ENCODE measurements at places on chromosomes 11 and 22.

GRCh38 chr22:48939441-48940265 lies 888.0 kb downstream of the BRD1 start:
- no peak for DNase-seq

DNA sequence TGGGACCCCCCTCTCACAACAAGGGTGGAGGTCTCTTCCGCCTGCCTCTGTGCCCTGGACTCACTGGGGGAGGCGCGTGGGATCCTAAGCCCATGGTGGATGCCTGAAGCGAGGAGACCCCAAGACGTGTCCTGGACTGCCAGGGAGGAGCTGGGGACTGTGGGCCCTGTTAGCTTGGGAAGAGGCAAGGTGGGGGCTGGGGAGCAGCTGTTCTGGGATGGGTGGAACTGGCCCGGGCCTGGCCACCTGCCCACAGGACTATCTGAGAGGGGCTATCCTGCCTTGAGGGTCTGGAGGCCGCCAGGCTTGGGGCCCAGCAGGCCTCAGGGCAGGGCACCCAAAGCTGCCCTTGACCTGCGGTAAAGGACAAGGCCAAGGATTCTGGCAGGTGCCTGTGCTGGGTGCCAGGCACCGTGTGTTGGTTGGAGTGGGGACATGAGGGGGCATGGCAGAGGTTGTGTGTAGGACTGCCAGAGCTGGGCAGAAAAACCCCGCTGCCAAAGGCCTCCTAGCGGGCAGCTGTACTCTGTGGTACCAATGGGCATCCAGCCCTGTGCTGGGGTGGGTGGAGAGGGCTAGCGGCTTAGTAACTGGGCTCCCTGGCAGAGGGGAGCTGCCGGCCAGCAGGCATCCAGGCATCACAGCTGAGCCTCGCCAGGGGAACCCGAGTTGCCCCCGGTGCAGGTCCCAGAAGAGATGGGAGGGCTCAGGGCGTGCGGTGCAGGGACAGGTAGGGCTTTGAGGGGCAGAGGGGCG lies 670 bp downstream of the LSP1 start:
- DNase-seq: no peak

DNA sequence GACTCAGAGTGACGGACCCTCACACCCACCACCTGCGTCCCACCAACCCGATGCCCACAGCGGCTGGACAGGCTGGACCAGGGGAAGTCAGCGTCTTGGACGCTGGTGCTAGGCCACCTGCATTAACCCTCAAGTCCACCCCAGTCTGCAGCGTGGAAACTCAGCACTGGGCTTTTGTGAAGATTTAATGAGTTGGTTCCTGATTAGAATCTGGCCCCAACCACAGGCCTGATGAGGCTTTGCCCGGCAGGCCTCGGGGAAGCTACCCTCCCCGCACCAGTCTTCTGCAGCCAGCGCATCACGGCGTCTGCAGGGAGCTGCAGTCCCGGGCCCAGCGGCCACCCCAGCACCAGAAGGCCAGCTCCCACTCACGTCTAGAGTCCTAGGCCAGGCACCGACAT lies 101.0 kb downstream of the BRD1 start:
- no peak for DNase-seq

DNA sequence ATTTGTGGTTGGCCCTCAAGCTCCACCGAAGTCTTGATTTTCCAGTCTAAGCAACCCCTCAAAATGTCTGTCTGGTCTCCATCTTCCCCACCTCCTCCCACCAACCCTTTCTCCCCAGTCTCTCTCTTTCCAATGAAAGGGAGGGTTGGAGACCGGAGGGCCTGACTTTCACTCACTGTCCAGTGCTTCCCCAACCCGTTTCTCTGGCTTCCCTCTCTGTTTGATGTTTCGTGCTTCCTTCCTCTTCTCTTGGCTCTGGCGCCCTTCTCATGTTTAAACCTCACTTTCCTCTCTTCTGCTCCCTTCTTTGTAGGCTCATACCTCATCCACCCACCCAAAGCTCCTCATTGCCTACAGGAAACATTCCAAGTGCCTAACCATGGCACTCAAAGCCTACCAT lies 11.1 kb upstream of the VPS37C start:
- DNase-seq: no peak

DNA sequence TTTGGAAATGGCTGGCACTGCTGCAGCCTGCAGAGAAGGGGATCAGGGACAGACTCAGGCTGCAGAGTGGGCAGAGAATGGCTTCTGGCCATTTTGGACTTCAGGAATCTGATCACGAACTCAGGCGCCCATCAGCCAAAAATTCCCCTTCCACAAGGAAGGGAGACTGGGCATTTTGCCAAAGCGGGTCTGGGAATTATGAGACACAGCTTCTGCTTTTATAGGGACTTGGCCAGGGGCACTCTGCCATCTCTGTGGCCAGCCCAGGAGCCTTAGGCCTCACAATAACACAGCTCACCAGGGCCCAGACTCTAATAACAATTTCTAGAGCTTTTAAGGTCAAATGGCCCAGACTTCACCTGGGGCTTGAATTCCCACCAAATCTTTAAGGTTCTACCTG lies 74.7 kb downstream of the CHST1 start:
- DNase-seq: no peak

DNA sequence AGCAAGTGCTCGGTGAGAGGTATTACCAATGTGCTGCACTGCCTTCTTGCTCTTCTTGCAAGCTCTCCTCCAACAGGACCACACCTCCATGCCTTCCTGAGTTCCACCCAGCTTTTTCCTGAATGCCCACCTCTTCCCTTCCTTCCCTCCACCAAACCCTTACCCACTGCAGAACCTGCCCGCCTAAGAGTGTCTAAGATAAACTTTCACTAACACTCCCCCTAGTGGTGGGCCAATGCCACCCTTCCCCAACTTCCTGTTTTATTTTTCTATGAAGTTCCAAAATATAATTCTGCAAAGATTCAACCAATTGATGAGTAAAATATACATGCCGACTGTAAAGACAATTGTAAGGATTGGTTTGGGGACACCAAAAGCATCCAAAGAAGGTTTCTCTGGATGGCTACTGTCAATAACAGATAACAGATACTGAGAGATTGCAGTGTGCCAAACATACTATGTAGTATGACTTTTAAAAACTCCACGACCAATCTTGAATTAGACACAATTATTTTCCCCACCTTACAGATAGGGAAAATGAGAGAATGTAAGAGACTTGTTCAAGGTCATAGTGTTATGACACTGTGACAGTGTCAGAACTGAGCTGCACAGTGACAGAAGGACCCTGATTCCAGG lies 38.6 kb upstream of the BMAL1 start:
- DNase-seq: no peak

- no peak for DNase-seq
These were observed 45.3 kb downstream of the RAB6A start for GRCh38 chr11:73715541-73715940.

DNA sequence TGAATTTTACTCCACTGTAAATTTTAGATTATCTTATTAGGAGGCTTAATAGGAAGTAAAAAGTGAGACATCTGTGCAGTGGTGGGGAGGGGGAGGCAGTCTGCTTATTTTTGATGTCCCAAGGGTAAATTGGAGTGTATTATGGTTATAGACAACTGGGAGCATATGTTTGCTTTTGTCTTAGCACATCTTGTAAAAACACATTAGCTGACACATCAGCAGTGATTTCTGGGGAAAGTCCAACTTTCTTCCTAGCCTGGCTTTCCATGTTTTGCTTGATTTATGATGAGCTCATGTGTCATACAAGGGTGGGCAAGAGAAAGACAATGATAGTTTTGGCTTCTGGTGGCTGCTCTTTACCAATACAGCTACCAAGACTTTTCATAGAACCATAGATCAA lies 4.0 kb downstream of the ANO3 start:
- no peak for DNase-seq

GRCh38 chr11:65121447-65121864 lies 478 bp downstream of the FAU start:
- DNase-seq: no peak

GRCh38 chr11:93817426-93818348 lies 32.7 kb downstream of the VSTM5 start:
- no peak for DNase-seq

GRCh38 chr11:130114726-130115125 lies 44.9 kb upstream of the ST14 start:
- DNase-seq: no peak

- no peak for DNase-seq
These were observed 20.0 kb upstream of the LINC01488 start for GRCh38 chr11:69461272-69461962.

DNA sequence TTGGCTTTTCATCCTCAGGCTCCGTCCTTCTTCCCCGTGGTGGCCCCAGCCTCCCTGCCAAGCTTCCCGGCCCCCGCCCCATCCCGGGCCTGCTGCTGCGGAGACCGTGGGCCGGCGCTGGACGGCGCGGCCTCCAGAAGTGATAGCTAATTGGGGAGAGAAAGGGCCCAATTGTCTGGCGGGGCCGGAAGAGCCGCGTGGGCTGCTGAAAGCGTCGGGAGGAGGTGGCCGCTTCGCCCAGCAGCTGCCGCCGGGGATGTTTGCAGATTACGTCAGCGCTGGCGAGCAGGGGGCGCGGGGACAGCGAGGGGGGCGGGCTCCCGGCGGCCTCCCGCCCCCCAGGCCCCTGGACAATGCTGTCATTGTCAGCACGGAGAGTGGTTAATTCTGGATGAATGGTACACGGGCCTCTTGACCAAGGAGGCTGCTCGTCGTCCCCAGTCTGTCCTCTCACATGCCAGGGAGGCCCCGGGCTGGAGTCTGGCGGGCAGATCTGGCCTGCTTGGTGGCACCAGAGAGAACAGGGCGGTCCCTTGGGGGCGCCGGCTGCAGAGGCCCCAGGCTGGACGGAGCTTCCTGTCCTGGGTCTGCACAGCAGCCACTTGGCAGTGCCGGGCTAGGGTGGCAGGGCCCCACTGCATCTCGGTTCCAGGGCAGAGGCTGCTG lies 1.6 kb downstream of the SMIM38 start:
- DNase-seq: no peak

GRCh38 chr11:116829525-116830183 lies at the start of gene APOC3:
TSS of gene APOC3 (plus strand) at chr11:116829907. CDS start at chr11:116830583, 676 bp downstream.
- no peak for DNase-seq

DNA sequence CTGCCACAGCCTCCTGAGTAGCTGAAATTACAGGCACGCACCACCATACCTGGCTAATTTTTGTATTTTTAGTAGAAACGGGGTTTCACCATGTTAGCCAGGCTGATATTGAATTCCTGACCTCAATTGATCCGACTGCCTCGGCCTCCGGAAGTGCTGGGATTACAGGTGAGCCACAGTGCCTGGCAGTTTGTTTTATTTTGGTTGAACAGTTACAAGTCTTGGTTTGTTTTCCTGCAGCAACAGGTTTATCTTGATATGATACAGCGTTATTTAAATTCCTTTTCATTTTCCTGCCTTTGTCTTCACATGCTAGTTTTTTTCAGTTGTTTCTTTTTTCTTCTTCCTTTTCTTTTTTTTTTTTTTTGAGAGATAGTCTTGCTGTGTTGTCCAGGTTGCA lies 4.0 kb upstream of the SLC3A2 start:
- DNase-seq: no peak

GRCh38 chr11:33063326-33063881 lies 24.0 kb downstream of the TCP11L1 start:
- DNase-seq: no peak

DNA sequence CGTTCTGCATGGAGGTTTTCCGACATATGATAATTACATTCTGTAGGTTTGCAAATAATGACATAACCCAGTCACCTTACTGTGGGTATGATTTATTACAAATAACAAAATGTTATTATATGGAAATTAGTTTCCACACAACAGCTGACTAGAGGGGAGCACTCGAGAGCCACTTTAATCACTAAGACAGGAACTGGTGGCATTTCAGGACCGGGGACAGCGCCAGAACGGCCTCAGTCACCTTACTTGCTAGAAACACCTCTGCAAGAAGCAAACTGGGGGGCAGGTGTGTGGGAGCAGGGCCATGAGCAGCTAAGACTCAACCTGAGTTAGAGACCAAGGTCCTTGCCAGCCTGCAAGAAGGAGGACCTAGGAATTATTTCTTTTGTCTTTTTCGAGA lies 199.9 kb downstream of the DSCAML1 start:
- no peak for DNase-seq

GRCh38 chr22:47561115-47561675 lies 798.7 kb downstream of the TBC1D22A start:
- DNase-seq: no peak

DNA sequence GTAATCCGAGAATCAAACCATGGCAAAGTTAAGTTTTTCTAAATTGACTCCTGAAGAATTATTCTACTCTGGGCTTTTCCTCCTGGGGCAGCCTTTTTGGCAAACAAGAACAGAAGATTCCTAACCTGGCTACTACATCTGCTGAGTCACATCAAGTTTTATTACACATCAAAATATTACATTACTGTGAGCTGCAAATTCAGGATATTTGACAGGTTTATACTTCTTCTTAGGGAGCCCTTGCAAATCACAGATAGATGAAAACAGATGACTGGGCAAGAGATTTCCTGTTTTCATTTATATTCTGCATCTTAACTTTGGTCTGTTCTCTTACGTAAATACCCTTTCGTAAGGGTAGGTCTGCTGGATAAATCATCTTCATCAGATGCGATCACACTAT lies 23.6 kb downstream of the XRRA1 start:
- DNase-seq: no peak

- no peak for DNase-seq
These were observed 222.8 kb downstream of the CEP164 start for GRCh38 chr11:117550466-117550865.

DNA sequence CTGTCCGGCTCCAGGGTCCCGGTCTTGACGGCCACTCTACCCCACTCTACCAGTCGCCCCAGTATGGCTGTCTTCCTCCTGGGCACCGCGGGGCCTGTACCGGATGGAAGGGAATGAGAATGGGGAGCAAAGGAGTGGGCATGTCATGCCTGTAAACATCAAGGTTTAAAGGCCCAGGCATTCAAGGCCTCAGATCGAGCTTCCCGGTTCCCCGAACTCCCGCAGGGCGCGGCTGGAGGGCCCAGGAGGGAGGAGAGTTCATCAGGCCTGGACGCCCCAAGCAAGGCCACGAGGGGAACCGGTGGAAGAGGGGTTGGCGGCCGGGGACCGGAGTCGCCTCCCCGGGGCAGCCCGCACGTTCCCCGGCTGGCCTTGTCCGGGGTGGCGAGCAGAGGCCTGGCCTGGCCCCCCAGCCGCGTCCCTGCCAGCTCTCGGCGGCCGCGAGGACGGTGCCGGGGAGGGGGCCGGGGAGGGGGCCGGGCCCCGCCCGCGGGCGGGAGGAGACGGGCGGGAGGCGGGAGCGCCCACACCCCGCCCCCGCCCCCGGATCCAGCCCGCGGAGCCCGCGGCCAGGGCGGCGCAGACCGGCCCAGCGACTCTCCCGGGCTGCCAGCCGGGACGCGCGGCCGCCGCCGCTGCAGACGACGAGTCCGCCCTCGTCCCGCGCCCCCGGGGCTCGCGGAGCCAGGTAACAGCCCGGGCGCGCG lies at the start of gene CDC42EP1:
Gene CDC42EP1, plus strand, starts transcription at position 580 of the 707 bp plus-strand sequence. CDS start 5,870 bp downstream, outside the sequence.
- DNase-seq: no peak

- no peak for DNase-seq
These were observed 883 bp upstream of the AIFM3 start for GRCh38 chr22:20965888-20966855.

- DNase-seq: no peak
These were observed 3.8 kb downstream of the CSNK1E start for GRCh38 chr22:38313384-38313955.

Data from cerebellar nuclear complex (tissue), 1 donor.